ENCODE measurements at places on chromosomes 5 and 9.

GRCh38 chr5:93578813-93579691 is 2.0 kb downstream of the NR2F1-AS1 start:
- DNase-seq, result peak; percentile 82

- no peak for DNase-seq
These were observed 15.8 kb downstream of the PPARGC1B start for GRCh38 chr5:149745943-149746324.

DNA sequence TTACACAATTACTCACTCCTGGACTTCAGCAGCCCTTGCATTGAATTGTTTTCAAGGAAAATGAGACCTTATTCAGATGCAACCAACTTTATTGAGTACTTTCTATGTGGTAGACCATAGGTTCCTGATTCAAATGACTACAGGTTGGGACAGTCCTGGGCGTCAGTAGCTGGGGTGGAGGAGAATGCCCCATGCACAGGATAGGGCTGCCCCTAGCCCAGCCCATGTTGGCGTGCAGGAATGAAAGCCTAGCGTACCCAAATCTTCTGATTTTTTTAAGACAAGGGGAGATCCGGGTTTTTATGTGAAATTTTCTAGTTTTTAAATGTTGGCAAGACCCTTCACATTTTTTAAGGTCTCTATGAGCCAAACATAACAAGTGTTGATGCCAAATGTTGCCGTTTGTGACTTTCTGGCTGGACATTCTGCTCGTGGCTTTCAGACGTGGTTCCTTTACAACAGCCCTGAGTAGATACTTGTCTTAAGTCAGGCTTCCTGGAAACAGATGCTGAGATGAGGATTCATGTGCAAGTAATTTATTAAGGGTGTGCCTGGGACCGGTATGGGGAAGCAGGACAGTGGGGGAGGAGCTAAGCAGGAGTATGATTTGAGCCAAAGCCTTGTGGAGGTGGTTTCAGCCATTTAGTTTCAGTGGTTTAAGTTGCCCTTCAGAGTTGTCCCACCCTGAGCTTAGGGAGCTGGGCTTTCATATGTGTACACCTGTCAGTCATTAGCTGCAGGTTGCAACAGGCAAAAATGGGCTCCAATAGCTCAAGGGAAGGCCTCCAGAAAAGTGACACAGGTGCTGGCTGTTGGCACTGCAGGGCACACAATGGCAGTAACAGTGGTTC is 154.1 kb downstream of the NTRK2 start:
- no peak for DNase-seq

GRCh38 chr9:78698371-78698770 is 401.4 kb downstream of the PSAT1 start:
- no peak for DNase-seq

DNA sequence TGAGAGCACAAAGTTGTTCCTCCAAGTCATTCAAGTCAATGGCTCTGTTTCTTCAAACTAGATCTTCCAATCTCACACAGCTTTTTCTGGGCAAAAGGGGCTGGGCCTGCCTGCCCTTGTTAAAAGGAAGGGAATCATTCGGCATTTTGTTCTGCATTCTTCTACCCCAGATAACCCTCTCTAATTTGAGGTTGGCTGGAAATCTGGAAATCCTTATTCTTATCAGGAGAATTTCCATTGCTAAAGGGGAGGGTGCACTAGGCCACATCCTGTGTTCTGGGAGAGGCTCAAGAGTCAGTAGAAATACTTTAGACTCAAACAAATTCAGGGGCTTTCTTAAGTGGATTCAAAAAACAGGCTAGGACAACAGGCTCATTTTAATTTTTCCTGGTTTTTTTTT is 384.7 kb upstream of the ZNF462 start:
- DNase-seq, result no peak
